ENCODE measurements at places on chromosomes 16 and 17.

GRCh38 chr17:33980193-33980592, 274.9 kb upstream of the CCL2 start:
- DNase-seq, result no peak

DNA sequence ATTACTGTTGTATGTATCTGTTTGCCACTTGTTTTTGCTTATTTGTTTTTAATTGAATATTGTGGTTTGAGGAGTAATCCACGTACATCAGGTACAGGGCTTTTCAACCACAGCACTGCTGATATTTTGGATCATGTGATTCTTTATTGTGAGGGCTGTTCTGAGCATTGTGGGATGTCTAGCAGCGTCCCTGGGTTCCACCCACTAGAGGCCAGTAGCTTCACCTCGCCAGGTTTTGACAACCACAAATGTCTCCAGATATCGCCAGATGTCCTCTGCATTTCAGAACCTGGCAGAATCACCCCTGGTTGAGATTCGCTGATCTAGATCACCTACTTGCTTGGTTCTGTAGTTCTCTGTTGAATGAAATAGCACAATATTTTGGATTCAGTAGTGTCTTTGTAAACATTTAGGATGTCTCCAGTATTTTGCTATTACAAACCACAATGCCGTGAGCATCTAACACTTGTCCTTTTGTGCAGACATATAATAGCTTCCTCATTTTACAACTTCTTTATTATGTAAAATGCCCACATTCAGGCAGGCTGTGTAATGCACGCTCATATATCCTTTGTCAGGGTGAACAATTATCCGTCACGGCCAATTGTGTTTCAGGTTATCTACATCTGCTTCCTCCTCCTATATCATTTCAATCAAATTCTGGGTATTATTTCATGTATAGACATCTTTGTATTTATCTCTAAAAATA, 380.3 kb downstream of the SNX29 start:
- DNase-seq, result no peak

- no peak for DNase-seq
Measured at GRCh38 chr17:42224651-42225050, 30.4 kb upstream of the GHDC start.

DNA sequence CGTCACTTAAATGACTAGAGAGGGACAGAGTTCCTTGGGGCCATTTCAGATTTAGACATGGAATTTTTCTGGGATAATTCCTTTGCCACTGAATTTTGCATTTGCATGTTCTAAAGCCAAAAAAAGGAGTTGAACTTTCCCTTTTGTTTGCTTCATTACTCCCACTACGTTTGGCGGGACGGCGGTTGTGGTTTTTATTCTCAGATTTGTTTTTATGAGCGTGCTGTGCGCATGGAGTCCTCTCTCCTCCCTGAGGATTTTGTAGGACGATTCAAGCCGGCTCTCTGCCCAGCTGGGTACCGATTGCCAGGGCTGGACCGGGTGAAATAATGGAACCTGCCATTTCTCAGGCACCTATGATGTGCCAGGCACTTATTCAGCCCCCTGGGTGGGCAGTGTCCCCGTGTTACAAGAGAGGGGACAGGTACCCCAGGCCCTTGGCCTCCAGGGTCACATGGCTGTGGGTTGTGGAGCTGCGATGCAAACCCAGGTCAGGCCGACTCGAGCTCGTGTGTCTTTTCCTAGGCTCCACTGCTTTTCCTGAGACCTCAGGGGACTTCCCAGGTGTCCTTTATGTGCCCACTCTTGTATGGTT, 18.8 kb downstream of the CMIP start:
- no peak for DNase-seq

DNA sequence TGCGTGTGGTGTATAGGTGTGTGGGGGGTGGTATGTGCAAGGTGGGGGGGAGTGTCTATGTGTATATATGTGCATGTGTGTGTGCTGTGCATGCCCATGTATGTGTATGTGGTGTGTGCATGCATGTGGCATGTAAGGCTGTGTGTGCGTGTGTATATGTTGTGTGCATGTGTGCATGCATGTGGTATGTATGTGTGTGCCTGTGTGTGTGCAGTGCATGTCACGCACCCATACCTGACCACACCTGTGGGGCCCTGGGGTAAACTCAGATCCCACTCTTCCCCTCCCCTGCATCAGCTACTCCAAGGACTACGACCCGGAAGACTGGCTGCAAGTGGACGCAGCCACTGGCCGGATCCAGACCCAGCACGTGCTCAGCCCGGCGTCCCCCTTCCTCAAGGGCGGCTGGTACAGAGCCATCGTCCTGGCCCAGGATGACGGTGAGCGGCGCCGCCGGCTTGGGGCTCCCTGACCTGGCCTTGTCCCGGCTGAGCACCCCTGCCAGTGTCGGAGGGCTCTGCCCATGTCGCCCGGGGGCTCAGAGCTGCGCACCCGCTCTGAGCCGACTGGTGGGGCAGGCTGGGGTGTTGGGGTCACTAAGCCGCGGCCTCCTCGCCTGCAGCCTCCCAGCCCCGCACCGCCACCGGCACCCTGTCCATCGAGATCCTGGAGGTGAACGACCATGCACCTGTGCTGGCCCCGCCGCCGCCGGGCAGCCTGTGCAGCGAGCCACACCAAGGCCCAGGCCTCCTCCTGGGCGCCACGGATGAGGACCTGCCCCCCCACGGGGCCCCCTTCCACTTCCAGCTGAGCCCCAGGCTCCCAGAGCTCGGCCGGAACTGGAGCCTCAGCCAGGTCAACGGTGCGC, 9.1 kb downstream of the SLC22A31 start:
- no peak for DNase-seq

GRCh38 chr17:55561316-55561972, 50.2 kb upstream of the SMIM36 start:
- DNase-seq, result no peak

DNA sequence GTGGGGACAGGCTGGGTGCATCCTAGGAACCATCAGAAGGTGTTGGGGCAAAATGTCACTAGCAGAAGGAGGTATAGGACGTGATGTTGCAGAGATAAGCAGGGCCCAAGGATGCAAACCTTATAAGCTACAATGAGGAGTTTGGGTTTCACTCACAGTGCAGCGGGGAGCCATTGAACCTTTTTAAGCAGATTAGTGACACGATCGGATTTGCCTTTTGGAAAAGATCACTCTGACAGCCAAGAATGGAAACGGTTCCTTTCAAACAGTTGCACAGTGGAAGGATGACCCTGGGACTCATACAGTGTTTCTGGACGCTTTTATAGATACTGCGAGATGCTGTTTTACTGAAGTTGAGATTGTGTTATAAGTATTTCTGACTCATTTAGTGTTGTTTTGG, 131.8 kb upstream of the CACNG3 start:
- no peak for DNase-seq

DNA sequence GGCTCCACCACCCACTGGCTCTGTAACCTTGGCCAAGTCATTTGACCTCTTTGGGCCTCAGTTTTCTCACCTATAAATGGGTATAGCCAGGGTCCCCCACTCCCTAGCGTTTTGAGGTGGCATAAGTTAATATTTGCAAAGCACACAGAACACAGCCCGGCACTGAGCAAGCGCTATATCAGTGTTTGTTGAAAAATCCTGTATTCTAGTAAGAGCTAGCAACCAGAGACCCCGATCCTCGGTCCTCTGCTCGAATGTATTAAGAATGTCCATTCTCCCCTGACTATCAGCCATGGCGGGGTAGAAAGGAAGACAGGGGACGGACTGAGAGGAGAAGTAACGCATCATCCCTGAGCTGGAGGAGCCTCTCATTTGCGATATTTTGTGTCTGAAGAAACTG, 131.2 kb downstream of the IRF8 start:
- DNase-seq, result no peak

DNA sequence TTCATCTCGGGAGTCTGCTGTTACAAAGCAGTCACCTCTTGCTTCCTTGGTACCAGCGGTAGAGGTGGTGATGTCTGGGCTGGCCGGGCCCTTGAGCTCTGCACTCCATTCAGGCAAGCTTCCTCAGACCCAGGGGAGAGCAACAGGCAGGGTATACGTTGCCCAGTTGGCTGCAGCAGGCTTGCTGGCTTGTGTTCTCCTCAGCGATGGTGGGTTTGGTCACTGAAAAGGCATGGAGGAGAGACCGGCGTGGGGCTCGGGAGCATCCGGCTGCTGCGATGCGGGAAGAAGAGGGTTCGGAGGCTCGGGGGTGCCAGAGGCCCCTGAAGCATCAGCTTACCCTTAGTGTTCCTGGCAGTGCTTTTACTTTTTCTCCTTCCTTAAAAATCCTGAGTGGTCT, 25.8 kb downstream of the SAP30BP start:
- DNase-seq, result no peak

GRCh38 chr17:19705201-19705600, 11.2 kb downstream of the SLC47A2 start:
- DNase-seq, result no peak

- DNase-seq, result no peak
Measured at GRCh38 chr16:35751191-35751941, 2292.0 kb downstream of the TP53TG3F start.

- no peak for DNase-seq
Measured at GRCh38 chr16:70656712-70657263, 10.4 kb downstream of the IL34 start.

DNA sequence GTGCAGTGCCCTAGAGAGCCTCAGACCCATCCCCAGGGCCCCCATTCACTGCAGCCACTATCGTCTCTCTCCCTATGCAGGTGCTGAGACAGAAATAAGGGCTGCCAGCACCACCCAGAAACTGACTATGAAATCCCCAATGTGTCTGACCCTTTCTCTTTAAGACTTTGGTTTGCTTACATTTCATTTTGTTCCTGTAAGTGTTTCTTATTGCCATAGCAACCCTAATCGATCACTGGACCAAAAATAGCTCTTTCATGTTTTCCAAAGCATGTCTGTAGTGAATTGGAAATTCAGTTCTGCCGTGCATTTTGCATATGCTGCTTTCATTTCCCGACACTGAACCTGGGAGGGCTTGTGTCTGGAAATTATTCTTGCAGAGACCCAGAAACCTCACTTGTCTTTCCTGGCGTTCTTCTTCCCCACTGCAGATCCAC, 148.7 kb upstream of the NOL11 start:
- no peak for DNase-seq

DNA sequence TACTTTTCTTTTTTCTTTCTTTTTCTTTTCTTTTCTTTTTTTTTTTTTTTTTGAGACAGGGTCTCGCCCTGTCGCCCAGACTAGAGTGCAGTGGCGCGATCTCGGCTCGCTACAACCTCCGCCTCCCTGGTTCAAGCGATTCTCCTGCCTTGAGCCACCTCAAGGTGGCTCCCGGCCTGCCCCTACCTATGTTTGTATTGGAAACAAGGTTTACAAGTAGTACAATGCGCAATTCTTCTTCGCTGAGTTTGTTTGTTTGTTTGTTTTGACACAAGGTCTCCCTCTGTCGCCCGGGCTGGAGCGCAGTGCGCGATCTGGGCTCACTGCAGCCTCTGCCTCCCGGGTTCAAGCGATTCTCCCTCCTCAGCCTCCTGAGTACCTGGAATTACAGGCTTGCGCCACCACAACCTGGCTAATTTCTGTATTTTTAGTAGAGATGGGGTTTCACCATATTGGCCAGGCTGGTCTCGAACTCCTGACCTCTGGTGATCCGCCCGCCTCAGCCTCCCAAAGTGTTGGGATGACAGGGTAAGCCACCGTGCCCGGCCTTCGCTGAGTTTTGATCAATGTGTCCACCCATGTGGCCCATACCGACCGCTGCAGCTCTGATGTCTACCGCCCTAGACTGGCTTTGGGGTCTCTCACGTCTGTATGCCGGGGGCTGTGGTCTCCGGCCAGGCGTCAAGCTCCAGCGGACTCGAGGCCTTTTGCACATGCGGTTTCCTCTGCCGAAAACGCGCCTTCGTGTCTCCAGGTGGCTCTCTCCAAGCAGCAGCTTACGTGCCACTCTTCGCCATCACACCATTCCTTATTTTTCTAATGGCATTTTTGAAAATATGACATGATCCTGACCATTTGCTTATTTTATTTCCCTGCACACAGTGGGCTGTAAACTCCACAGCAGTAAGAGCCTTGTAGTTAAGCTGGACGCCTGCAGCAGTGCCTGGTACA, 1.1 kb upstream of the YBX2 start:
- no peak for DNase-seq

DNA sequence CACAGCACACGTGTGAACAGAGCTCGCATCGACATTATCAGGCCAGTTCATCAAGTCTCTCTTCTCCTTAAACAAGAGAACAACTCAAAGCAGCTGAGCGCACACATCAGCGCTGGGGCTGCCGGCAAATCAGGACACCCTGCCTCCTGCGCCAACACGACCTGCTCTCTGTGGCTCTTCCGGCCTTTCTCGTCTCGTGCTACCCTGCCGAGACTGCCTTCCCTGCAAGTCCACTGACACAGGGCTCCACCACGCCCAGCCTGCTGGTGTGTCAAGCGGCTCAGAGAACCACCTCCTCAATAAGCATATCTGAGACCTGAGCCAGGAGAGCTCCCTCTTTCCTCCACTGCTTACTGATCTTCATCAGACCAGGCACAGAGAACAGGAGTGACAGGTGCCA, 96.9 kb downstream of the ZNF778 start:
- DNase-seq, result no peak

DNA sequence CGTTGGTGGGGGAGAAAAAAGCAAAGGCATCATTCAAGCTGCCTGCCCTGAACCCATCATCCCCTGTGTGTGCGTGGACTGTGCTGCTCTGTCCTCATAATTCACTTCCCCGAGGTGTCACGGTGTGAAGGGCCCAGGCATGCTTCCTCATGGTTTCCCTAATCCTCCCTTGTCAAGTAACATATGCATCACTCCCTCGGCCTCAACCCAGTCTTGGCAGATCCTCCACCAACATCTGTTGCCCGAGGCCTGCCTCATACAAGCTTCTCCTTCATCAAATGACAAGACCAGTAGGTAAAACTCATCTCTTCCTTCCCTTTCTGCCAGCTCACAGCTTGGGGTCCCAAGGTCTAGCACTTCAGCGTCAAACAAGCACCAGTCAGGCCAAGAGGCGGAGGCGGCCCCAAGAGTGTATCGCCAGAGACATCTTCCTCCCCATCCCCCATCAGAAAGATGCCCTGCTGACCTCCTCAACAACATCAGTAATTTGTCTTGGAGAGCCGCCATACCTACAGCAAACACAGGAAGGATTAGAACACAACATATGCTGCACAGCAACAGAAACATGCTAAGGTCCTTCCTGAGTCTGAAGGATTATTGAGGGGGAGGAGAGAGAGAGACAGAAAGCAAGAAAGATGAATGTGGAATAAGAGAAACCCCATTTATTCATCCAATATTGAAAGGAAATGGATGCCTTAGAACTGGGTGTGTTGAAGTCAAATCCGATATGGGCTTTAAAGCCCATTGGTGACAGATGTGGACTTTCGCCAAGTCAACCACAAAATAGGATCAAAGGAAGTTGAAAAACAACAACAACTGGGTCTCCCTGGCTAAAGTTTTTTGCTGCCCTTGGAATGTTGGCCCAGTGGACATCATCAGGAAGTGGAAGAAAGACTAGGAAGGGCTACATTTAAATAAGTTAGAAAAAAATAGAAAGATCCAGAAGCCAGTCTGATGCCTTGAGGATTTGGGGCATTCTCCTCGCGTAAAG, 38.4 kb downstream of the SOX9 start:
- DNase-seq, result no peak

- DNase-seq, result peak; percentile 49
Measured at GRCh38 chr16:4373909-4374742, 2.5 kb downstream of the VASN start.

GRCh38 chr17:77790143-77790829, 168.2 kb upstream of the TNRC6C start:
- no peak for DNase-seq

GRCh38 chr16:66746682-66747081, 4.7 kb downstream of the DYNC1LI2 start:
- DNase-seq, result no peak

GRCh38 chr17:40068129-40068581, 5.4 kb downstream of the THRA start:
- DNase-seq, result no peak

Data from RCC 7860 (cell line).